GM23248 (cell line): ENCODE measurements at places on chromosomes 7 and 10. TPM values are rescaled to one million over a fixed set of nuclear protein-coding genes. Genes with fewer than 3 reads are reported as not detected.

- DNase-seq: no peak
- peaks cover 4% of the 10 kb centered on the region; the same call in 1 of the 2 replicates for H3K4me1 ChIP-seq
- H3K4me3 ChIP-seq: no peak overlapping the region
- H3K27me3 ChIP-seq: no peaks in the 10 kb centered on the region
- no peak overlapping the region for H3K27ac ChIP-seq
- H3K36me3 ChIP-seq: no peaks in the 10 kb centered on the region
Measured at GRCh38 chr10:60266513-60266912, 123.2 kb downstream of the ANK3 start.

GRCh38 chr10:123309731-123310130 lies 155.5 kb downstream of the BUB3 start:
- H3K27me3 ChIP-seq: no peaks in the 10 kb centered on the region
- peak; percentile 67 for DNase-seq
- peak overlapping the region; percentile 49 for H3K27ac ChIP-seq
- H3K4me3 ChIP-seq: peak overlapping the region; percentile 19

- DNase-seq: peak; percentile 15
- no peak overlapping the region for H3K27ac ChIP-seq
- H3K27me3 ChIP-seq: no peaks in the 10 kb centered on the region
- no peaks in the 10 kb centered on the region for H3K36me3 ChIP-seq
- no peaks in the 10 kb centered on the region for H3K4me1 ChIP-seq
- no peak overlapping the region for H3K4me3 ChIP-seq
Measured at GRCh38 chr7:43303740-43304241, 191.3 kb downstream of the HECW1 start.

DNA sequence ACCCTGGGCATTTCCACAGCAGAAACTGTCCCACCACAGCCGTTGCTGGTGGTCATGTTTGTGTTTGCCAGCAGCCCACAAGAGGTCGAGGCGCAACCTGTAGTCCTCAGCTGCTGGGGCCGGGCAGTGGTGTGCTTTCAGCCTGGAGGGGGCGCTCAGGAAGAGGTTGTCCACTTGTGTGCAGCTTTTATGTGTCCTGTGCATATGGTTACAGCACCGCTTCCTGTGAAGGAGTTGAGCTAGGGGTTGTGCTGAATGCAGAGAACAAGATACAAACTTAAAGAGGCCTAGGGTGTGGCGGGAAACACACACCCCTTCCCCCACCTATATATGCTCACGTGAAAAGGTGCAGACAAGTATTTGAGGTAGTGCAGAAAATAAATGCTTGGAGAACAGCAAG lies 29.5 kb upstream of the PFKFB3 start:
- peaks cover 20% of the 10 kb centered on the region for H3K4me1 ChIP-seq
- H3K36me3 ChIP-seq: no peaks in the 10 kb centered on the region
- no peak overlapping the region for H3K4me3 ChIP-seq
- no peak for DNase-seq
- no peaks in the 10 kb centered on the region for H3K27me3 ChIP-seq
- no peak overlapping the region for H3K27ac ChIP-seq

DNA sequence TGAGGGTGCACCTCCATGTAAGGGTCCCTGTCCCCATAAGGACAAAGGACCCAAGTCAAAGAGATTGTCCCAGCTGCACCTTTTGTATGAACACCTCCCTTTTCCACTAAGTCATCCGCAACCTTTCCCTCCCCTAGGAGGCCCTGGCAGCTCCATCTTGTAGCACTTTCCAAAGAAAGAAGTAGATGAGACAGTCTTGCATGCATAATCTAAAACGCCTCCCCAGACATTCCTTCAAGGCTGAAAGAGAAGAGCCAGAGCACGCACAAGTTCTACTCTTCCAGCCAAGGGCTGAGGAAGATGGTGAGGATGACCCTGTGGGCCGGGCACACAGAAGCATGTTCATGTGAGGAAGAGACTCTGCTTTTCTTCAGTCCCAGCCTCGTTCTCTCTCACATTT lies 194.4 kb downstream of the TNS3 start:
- no peaks in the 10 kb centered on the region for H3K4me1 ChIP-seq
- no peaks in the 10 kb centered on the region for H3K36me3 ChIP-seq
- DNase-seq: no peak
- no peak overlapping the region for H3K27ac ChIP-seq
- H3K27me3 ChIP-seq: no peaks in the 10 kb centered on the region

DNA sequence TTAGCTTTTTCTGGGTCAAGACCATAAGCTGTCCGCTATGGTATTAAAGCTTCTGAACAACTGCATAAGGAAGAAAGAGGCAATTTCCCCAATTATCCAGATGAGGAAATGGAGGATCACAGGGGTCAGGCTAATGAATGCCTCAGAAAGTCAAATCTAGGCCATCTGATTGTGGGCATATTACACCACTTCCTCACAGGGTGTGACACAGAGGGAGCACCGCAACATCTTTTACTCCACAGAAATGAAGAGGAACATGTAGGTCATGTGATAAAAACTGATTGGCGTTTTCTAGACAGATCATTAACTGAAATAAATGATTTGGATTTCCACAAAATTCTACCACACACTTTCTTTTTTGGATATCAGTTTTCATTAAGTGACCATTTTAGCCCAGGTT lies 384.4 kb downstream of the PARD3 start:
- H3K27ac ChIP-seq: no peak overlapping the region
- no peaks in the 10 kb centered on the region for H3K27me3 ChIP-seq

- no peaks in the 10 kb centered on the region for H3K36me3 ChIP-seq
- H3K27me3 ChIP-seq: peaks cover 46% of the 10 kb centered on the region
- 0 out of 2 replicates have a peak, but pooled peaks cover 3% of the 10 kb centered on the region for H3K4me1 ChIP-seq
- H3K4me3 ChIP-seq: no peak overlapping the region
- no peak overlapping the region for H3K27ac ChIP-seq
Measured at GRCh38 chr7:29851487-29851886, 45.2 kb downstream of the WIPF3 start.

DNA sequence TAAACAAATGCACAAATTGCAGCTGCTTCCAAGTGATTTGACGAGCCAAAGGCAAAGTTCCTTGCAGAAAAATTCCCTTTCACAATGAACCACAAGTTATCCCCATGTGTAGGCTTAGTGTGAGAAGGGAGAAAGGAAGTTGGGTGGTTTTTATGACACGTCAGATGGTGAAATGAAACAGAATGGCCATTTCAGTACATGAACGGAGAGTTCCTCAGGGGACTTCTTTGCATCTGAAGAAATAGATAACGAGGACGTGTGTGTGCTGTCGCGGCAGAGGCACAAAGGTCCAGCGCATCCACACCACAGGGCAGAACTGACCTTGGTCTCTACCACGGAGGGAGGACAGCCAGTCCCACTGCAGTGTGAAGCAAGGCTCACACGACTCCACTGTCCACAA lies 135.9 kb downstream of the PAXIP1 start:
- H3K27me3 ChIP-seq: no peaks in the 10 kb centered on the region
- no peak for DNase-seq
- H3K27ac ChIP-seq: no peak overlapping the region

GRCh38 chr7:85474234-85474633 lies 287.4 kb upstream of the SEMA3D start:
- DNase-seq: peak; percentile 22
- no peak overlapping the region for H3K27ac ChIP-seq
- no peaks in the 10 kb centered on the region for H3K27me3 ChIP-seq
- no peak overlapping the region for H3K4me3 ChIP-seq
- peaks cover 14% of the 10 kb centered on the region; the same call in 1 of the 2 replicates for H3K4me1 ChIP-seq
- H3K36me3 ChIP-seq: no peaks in the 10 kb centered on the region

DNA sequence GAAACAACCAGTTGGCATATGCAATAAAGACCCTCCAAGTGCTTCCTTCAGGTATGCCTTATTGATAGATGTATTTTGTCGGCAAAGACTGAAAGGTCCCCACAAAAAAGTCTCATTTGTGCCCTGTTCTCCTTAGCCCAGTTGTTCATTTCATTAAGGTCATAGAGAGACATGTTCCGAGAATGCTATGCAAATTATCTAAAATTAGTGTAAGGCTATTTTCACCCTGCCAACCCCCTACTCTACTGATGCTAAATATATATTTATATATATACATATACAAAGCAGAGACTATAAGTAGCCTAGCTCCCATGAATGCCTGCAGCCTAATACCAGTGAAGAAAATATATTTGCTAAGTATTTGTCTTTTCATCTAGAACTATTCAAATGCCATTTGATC lies 96.7 kb upstream of the ADO start:
- H3K36me3 ChIP-seq: no peaks in the 10 kb centered on the region
- no peaks in the 10 kb centered on the region for H3K4me1 ChIP-seq
- H3K4me3 ChIP-seq: no peak overlapping the region
- H3K27ac ChIP-seq: no peak overlapping the region
- no peak for DNase-seq

DNA sequence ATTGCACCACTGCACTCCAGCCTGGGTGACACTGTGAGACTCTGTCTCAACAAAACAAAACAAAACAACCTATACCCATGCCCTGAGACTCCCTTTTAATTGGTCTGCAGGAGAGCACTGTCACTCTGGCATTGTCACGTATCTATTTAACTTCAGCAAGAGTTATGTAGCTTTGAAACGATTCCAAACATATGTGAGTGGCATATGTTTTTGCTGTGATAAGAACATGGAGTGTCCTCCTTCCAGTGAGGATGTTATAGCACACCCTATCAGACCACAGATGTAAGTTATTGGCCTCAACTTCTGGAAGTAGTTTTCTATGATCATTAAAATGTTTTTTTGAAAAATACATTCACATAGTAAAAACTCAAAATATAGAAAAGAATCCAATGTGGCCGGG lies 15.5 kb upstream of the DNAJC12 start:
- H3K4me1 ChIP-seq: peaks cover 4% of the 10 kb centered on the region; the same call in 1 of the 2 replicates
- H3K4me3 ChIP-seq: no peak overlapping the region
- no peak for DNase-seq
- no peaks in the 10 kb centered on the region for H3K27me3 ChIP-seq
- no peaks in the 10 kb centered on the region for H3K36me3 ChIP-seq
- H3K27ac ChIP-seq: no peak overlapping the region

DNA sequence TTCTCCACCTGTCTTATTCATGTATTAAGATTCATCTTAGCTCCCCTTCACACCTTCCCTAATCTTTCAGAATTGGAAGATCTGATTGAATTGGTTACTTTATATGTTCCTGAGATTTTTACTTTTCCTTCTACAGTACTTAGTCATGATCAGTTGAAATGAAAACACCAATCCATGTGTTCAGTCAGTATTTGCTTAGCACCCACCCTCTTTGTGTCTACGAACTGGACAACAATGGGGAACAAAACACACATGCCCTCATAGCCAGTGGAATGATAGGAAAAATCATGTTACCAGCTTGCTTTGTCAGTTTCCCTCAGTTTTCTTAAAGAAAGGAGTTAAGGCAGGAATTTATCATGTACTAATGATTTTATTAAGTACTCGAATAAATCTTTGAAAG lies 2.0 kb downstream of the MASTL start:
- H3K4me3 ChIP-seq: peak overlapping the region; percentile 92; the same call in 1 of the 2 replicates
- peaks cover 16% of the 10 kb centered on the region for H3K36me3 ChIP-seq
- H3K27ac ChIP-seq: peak overlapping the region; percentile 96
- DNase-seq: peak; percentile 15
- H3K27me3 ChIP-seq: no peaks in the 10 kb centered on the region
- H3K4me1 ChIP-seq: peaks cover 6% of the 10 kb centered on the region; the same call in 1 of the 2 replicates

- H3K36me3 ChIP-seq: no peaks in the 10 kb centered on the region
- no peak for DNase-seq
- no peak overlapping the region for H3K27ac ChIP-seq
- H3K27me3 ChIP-seq: no peaks in the 10 kb centered on the region
Measured at GRCh38 chr7:63040336-63040735, 958.3 kb upstream of the ZNF722 start.

GRCh38 chr7:155972651-155973390 lies 160.6 kb upstream of the SHH start:
- DNase-seq: no peak
- no peaks in the 10 kb centered on the region for H3K4me1 ChIP-seq
- H3K36me3 ChIP-seq: no peaks in the 10 kb centered on the region

Gene FAM20C
- 63.8 and 64.1 TPM in 2 replicates for total RNA-seq

Gene NUB1
- total RNA-seq: 43.4 and 60.3 TPM in 2 replicates

Gene BLNK
- total RNA-seq: not detected in 2 replicates
